Breast epithelium (tissue), 4 donors: ENCODE measurements at places on chromosomes 13 and 19. TPM values are rescaled to one million over a fixed set of nuclear protein-coding genes. Genes with fewer than 3 reads are reported as not detected.

- peaks cover 22% of the 10 kb centered on the region for H3K4me1 ChIP-seq
- no peak overlapping the region for H3K4me3 ChIP-seq
- no peak for DNase-seq
- H3K36me3 ChIP-seq, result peaks cover 6% of the 10 kb centered on the region
- no peaks in the 10 kb centered on the region for H3K27me3 ChIP-seq
Observed at GRCh38 chr19:38706792-38707511, 37.3 kb downstream of the CAPN12 start.

DNA sequence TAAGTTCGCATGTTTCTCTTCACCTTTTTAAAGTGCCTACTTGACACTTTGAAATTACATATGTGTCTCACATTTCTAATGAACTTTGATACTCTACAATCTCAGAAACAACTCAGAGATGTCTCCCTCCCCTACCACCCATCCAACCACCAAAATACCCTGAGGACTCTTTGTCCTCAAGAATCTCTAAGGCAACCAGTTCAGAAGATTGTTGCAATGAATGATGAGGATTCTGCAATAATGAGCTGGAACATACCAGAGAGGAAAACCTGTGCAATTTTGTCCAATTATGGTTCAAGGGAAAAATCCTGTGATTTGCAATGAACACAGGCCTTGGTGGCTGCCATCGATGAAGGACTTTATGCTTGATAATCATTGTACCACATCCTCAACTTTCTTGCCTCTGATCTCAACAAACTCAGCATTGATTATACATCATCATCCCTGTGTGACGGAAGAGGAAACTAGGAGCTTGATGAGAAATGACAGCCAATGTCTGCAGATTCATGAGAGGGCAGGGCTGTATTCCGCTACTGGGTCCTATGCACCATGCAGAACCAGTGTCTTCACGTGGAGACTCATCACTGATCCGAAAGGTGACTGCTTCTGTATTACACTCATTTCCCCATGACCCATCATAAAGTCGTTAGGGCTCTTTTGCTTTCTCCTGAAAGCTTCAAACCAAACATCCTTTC, 1.1 kb downstream of the FPR1 start:
- no peak for DNase-seq
- no peak overlapping the region for H3K27ac ChIP-seq
- no peaks in the 10 kb centered on the region for H3K27me3 ChIP-seq
- no peaks in the 10 kb centered on the region for H3K36me3 ChIP-seq
- no peaks in the 10 kb centered on the region for H3K4me1 ChIP-seq
- H3K4me3 ChIP-seq, result no peak overlapping the region

The SLC15A1 gene
- not detected for total RNA-seq

- H3K27ac ChIP-seq, result no peak overlapping the region
- H3K4me3 ChIP-seq, result no peak overlapping the region
- H3K4me1 ChIP-seq, result no peaks in the 10 kb centered on the region
- no peak for DNase-seq
Observed at GRCh38 chr13:46644816-46645215, 91.8 kb downstream of the LRCH1 start.

DNA sequence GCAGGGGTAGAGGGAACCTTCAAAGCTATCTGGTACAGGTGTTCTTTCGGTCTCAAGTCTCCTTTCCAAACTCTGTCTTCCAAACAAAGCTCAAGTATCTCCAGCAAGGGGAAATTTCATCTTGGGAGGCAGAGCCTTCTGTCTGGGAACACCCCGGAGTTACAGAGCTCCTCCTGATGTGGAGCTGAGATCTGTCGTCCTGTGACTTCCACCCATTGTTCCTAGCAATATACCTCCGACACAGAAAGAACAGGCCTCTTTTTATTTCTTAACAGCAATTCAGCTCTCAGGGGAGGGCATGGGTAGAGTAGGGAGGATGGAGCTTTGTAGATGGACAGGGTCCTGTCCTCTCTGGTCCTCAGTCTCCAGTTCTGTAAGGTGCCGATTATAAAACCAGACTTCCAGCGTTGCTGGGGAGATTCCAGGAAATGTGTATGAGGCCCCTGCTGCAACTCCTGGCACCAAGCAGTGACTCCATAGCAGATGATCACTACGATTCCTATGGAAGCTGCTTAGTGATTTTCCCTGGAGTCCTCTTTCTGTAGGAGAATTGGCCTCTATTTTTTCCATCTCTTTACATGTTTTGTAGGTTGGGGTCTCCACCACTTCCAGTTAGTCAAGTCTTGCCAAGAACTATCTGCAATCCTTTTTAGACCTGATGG, 56.0 kb upstream of the ARGLU1 start:
- H3K27ac ChIP-seq, result no peak overlapping the region
- H3K4me1 ChIP-seq, result no peaks in the 10 kb centered on the region
- no peaks in the 10 kb centered on the region for H3K36me3 ChIP-seq
- H3K4me3 ChIP-seq, result no peak overlapping the region

The CCNA1 gene
- 0.32 TPM for total RNA-seq

The KLK14 gene
- not detected for total RNA-seq

DNA sequence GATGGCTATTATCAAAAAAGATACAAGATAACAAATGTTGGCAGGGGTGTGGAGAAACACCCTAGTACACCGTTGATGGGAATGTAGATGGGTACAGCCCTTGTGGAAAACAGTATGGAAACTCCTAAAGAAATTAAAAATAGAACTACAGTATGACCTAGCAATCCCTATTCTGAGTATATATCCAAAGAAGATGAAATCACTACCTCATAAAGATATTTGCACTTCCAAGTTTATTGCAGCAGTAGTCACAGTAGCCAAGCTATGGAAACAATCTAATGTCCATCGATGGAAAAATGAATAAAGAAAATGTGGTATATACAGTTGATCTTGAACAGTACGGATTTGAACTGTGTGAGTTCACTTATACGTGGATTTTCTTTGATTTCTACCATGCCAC, 28.3 kb downstream of the TDRD3 start:
- no peaks in the 10 kb centered on the region for H3K4me1 ChIP-seq
- H3K4me3 ChIP-seq, result no peak overlapping the region
- H3K27me3 ChIP-seq, result no peaks in the 10 kb centered on the region
- DNase-seq, result no peak
- no peak overlapping the region for H3K27ac ChIP-seq

The MAB21L1 gene
- total RNA-seq, result 7.7 TPM
